ENCODE measurements at places on chromosomes 7 and 10. TPM values are rescaled to one million over a fixed set of nuclear protein-coding genes. Genes with fewer than 3 reads are reported as not detected.

DNA sequence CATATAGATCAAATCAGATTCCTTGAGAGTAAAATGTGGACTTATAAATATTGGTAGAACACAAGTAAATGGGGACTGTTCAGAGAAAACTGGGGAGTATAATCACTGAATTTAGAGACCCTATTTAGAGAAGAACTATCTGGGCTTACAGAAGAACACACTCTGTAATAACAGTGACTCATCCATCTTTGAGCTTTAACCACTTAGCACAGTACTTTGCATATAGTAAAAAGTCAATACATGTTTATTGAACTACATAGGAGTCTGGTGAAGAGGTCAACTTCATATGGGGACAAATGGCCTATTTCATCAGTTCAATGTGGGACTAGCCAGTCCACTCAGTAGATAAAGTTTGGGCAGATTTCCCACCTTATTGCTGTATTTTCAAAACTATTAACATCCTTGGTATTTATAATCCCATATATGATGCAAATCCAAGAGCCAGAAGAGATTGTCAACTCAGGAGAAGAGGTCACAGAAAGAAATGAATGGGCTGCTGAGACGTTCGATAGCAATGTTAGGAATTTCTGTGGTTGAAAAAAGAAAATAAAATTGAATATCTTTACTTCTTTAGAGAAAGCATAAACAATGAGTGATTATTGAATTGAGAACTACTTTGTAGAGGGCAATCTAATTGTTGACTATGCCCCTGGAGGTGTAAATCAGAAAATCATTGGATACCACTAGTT is 119.3 kb upstream of the CACNA2D1 start:
- DNase-seq, result no peak

GRCh38 chr7:151447312-151447711 is 7.4 kb upstream of the CRYGN start:
- no peak for DNase-seq

The CYP3A7 gene
- polyA plus RNA-seq, result 2.9 TPM

- DNase-seq, result no peak
These were observed 49.3 kb downstream of the HIP1 start for GRCh38 chr7:75689246-75690099.

DNA sequence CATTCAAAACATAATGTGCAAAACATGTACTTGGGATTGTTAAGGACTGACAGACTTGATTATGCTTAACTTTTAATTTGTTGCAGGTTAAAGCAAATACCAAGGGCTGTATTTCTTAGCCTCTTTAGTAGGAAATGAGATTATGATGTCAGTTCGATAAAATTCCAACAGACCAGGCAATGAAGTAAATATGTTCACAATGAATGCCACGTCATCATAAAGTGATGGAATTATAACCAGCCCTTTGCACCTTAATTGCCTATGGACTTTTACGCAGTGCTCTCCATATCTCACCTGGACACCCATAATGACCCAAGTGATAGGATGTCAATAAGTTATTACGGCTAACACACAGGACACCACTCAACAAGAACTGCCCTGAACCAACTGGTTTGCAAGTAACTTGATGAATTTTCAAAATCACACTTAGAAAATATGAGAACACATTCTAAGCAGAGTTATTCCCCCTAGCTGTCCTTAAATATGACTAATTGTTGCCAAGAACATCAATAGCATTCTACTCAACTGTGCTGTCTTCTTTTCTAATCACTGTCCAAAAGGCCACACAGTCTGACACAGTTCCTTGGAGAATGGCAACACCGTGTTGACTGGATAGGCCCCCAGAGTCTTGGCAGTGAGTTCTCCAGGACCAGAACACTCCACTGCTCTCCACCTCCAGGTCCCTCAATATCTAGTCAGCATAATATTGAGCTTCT is 115.0 kb downstream of the CHCHD3 start:
- DNase-seq, result no peak

- no peak for DNase-seq
These were observed 25.8 kb upstream of the PPIF start for GRCh38 chr10:79321494-79321882.

DNA sequence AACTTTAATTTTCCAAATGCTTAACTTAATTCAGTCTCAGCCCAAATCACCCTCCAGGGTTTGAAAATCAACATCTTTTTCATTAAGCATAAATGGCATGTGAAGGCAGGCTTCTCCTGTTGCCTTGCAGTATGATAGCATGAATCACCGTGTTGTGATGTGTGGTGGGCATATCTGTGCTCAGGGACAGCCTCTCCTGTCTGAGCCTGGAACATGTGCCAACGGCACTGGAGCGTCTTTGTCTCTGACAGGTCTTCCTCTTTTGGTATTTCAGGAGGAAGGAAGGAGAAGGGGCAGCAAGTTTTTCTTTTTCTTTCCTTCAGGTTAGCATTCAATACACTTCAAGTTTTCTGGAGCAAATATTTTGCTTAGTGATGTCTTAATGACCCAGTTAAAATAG is 57.6 kb downstream of the LRGUK start:
- no peak for DNase-seq

The CAMK2B gene
- polyA plus RNA-seq, result 0.68 TPM

The GPC2 gene
- 17.0 TPM for polyA plus RNA-seq

GRCh38 chr7:21305455-21306235 is 122.2 kb upstream of the SP4 start:
- DNase-seq, result no peak

DNA sequence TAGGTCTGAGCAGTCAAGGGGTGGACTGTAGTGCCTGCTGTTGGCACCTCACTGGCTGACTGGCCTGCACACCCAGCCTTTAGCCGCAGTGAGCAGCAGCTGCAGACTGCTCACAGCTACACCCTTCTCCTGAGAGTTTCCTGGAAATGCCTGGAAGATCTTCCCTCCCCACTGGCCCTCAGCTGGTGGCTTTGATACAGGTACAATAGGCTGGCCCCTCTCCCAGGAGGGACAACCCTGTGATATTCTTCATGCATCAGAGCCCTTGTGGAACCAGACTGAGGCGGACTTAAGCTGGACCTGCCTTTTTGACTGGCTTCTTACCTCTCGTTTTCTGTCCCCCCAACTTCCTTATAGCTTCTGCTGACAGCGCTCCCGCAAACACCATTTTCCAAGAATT is 6.4 kb downstream of the GCK start:
- DNase-seq, result no peak

DNA sequence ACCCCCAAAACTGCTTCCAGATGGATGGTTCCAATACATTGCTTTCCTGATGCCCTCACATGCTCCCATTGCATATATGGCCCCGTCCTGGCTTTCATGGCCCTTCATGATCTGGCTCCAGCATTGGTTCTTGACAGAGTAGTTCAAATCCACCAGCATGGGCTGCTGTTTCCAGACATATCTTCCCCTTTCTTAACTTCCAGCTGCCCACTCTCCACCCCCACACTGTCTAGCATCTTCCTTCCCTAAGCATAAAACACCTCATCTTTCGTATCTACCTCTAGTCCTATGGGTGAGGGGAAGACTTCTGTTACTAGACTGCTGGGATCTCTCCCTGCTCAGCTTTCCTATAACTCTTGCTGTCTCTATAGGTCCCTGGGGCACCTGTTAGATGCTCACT is 13.2 kb upstream of the GOLGA7B start:
- DNase-seq, result no peak

- peak; percentile 94 for DNase-seq
These were observed at the start of gene ICA1 for GRCh38 chr7:8261711-8262695. TSS of gene ICA1 (minus strand) at chr7:8262167. CDS start at chr7:8235926, 26,241 bp downstream.

DNA sequence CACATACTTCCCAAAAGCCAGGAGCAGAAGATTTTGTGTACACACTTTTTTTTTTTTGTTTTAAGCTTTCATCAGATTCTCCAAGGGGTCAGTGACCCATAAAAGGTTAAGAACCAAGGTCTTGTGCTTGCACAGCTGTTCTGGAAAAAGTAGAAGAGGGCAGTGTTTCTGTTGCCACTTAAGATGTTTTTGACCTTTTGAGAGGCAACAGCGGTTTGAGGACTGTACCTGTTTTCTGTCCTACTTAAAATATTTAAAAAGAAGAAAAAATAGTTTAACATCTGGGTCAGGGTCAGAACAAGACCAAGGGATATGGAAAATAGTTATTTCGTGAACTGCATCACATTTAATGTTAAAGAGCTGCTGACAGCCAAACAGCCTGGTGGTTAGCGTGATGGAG is 32.9 kb downstream of the AUTS2 start:
- no peak for DNase-seq
